ENCODE measurements at places on chromosomes 4 and X.

GRCh38 chr4:8260656-8261111 lies 8.9 kb upstream of the HTRA3 start:
- peak; percentile 37 for DNase-seq

- peak; percentile 43 for DNase-seq
Measured at GRCh38 chr4:118772081-118772766, 63.7 kb downstream of the SEC24D start.

GRCh38 chrX:109440475-109440874 lies 41.4 kb downstream of the GUCY2F start:
- no peak for DNase-seq

DNA sequence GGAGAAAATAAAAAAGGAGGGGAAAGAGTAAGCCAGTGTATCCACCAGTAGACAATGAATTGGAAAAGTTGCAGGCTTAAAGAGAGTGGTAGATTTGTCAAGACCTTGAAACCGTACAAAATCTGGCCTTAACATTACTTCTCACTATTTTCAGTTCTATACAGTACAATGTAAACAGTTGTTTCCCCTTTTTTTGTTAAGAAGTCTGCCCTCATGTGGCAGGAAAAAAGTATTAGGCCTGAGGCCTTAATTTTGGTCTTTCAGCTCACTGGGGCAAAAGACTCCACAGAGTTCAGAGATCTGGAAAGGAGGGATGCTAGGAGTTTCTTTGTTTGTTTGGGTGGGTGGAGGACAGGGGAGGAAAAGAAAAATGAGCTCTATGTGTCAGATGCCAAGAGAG lies 92.8 kb upstream of the CCDC160 start:
- DNase-seq: peak; percentile 8

GRCh38 chr4:22496165-22496813 lies 19.6 kb downstream of the ADGRA3 start:
- no peak for DNase-seq

GRCh38 chrX:152917656-152918579 lies 20.1 kb downstream of the ZNF185 start:
- DNase-seq: no peak

- no peak for DNase-seq
Measured at GRCh38 chrX:56618323-56618722, 54.9 kb downstream of the UBQLN2 start.

GRCh38 chrX:137565921-137566745 lies at the start of gene ZIC3:
Gene ZIC3, plus strand, starts transcription at chrX:137566127. Its CDS starts 565 bp downstream, at chrX:137566692.
- no peak for DNase-seq
